ENCODE measurements at places on chromosomes 16 and 17.

- DNase-seq = no peak
Measured at GRCh38 chr17:17048106-17048505, 5.8 kb downstream of the MPRIP start.

DNA sequence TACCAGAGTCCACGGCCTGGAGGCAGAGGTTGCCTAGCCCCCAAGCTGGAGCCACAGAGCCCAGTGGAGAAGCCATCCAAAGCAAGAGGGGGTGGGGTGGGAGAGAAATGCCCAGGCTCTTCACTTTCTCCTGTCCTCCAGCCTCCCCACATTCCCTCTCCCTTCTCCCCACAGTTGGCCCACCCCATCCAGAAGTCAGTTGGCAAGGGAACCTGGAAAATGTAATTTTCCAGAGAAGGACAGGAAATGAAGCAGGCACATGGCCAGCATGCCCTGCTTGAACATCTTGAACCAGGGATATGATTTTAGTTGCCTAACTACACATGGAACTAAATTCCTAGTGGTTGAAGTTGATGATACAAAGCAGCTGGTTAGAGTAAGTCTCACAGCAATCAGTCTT lies 73.3 kb upstream of the IRX6 start:
- DNase-seq = no peak

GRCh38 chr16:24689128-24689527 lies 40.3 kb upstream of the TNRC6A start:
- DNase-seq = no peak

DNA sequence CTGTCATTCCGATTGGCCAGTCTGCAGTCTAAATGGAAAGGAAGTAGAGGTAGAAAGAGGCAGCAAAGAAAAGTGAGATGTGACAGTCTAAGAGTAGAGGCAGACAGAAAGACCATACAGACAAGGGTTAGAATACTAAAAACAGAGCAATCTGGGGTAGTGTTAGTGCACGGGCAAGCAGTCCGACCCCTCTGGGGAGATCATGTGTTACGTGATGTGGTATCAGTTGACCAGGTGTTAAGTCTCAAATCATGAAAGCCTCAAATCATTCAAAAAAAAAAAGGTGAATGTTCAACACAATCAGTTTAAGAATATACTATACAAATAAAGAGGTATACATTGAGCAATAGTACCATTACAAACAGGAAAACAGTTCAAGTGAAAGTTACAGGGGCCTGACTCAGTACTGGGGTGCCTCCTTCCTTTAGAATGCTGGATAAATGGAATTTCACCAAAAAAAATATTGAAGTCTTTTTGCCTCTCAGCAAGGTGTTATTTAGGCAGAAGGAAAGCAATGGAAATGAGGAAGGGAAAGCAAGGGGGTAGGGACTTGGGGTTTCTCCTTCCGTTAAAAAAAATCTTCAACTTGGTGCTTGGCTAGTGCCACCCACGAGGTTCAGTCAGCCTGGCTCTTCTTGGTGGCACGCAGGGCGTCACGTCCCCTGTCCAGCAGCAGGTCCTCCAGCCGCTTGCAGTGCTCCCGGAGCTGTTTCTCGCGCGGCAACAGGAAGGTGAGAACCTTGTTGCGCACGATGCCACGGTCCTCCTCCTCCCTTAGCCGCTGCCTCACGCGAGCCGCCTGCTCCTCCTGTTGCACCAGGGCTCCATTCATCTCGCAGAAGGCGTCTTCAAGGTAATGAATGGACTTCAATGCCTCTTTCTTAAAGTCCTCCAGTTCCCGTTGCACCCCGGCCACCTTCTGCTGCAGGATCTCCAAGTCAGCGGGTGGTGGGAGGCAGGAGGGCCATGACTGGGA lies 616 bp downstream of the CCDC182 start:
- DNase-seq = no peak

- peak; percentile 32 for DNase-seq
Measured at GRCh38 chr17:35214631-35215273, 20.6 kb upstream of the SLC35G3 start.

DNA sequence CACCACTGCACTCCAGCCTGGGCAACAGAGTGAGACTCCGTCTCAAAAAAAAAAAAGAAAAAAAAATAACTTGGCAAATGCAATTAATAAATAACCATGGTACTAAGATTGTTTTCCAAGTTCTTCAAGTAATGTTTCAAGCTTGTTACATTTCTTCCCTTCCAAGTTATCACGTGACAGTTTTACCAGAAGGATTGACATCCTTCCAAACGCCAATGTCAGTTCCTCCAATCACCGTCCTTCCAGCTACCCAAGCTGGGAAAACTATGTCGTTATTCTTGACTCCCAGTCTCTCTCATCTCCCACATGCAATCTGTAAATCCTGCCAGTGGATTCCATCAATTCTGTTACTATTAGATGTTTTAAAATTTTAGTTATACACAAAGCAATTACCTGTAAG lies 3.9 kb upstream of the PHAF1 start:
- no peak for DNase-seq

DNA sequence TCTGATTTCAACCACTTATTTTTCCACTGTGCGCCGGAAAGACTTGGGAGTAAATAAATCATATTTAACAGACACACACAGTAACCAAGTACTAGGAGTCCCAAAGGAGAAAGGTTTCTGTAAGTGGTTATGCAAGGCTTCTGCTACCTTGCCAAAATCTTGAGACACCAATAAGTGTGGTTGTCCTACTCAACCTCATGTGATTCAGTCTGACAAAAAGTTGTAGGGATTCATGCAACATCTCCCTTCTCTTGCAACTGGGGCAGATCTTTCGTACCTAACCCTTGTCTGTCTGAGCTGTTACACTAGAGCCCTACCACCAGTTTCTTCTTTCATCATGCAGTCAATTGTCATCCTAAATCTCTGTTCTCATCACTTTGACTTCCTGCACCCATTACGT lies 69.9 kb upstream of the NUDT7 start:
- DNase-seq = no peak

- peak; percentile 28 for DNase-seq
Measured at GRCh38 chr16:57628008-57628781, at the start of gene ADGRG1. Gene ADGRG1, plus strand, starts transcription at chr16:57628630. Its CDS starts 21,658 bp downstream, at chr16:57650288.

- DNase-seq = no peak
Measured at GRCh38 chr17:49100601-49101000, 32.0 kb upstream of the B4GALNT2 start.

DNA sequence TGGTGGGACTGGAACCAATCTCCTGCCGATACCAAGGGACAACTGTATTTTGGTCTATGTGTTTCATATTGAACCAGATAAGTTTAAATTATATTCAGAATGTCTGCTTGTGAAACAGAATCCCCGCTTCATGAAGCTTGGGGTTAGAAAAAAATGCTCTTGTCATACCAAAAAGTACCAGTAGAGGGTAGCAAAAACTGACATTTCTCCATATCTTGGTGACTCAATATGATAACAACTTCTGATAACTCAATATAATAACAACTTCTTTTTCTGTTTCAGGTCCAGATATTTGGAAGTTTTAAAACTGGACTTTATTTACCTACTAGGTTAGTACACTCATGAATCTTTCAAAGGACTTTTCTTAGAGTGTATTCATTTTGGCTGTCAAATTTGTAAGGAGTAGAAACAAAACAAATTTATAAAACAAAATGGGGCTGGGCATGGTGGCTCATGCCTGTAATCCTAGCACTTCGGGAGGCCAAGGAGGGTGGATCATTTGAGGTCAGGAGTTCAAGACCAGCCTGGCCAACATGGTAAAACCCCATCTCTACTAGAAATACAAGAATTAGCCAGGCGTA lies 52.3 kb upstream of the ADCY7 start:
- DNase-seq = peak; percentile 19

DNA sequence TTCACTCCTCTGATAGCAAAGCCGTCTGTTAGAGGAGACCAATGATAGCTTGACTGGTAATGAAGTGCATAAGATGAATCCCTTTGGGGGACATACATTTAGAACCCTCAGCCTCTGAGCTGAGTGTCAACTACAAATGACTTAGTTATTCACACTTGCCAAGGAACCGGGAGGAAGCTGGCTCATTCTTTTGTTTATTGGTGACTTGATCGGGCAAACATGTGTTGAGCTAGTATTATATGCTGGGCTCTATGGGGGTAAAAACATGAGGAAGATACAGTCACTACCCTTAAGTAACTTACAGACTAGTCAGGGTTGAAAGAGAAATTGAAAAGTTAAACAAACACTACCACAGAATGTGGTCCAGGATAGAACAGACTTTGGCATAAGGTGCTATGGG lies 3.0 kb downstream of the CCL16 start:
- no peak for DNase-seq

- no peak for DNase-seq
Measured at GRCh38 chr17:61337290-61337689, 62.4 kb upstream of the TBX2 start.

GRCh38 chr17:1126250-1126797 lies 53.5 kb downstream of the ABR start:
- DNase-seq = no peak

DNA sequence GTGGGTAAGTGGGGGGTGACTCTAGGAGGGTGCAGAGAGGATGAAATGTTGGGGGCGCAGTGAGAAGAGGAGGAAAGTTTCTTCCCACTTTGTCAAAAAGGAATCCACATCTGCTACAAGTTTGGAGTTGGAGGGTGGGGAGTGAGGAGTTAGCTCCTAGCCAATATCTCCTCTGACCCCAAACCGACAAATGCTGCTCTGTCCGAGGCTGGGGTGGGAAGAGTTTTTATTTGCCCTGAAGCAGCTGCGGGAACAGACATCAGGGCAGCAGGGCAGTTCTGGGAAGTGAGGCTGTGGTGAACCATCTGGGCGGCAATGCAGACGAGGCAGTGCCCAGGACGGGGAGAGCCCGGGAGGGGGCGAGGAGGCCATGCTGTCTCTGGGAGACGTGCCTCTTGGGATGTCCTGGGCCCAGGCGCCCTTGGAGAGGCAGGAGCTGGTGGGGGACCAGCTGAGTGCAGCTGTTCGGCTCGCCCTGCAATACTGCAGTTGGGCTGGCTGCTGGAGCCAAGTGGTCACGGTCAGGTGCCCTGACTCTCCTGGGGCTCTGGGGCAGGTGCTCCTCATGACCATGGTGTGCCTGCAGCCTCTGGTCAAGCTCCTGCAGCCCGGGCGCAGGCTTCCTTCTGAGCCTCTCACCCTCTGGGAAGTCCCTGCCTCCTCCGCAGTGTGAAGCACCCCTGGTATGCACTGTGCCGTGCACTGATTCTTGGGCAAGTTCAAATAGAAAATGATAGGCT lies 6.4 kb upstream of the SOCS3 start:
- DNase-seq = no peak

GRCh38 chr17:65634533-65634932 lies 73.1 kb upstream of the AXIN2 start:
- DNase-seq = no peak

- no peak for DNase-seq
Measured at GRCh38 chr16:74711938-74712337, 11.3 kb upstream of the MLKL start.

- DNase-seq = no peak
Measured at GRCh38 chr17:36657763-36658490, 56.5 kb downstream of the MRM1 start.

DNA sequence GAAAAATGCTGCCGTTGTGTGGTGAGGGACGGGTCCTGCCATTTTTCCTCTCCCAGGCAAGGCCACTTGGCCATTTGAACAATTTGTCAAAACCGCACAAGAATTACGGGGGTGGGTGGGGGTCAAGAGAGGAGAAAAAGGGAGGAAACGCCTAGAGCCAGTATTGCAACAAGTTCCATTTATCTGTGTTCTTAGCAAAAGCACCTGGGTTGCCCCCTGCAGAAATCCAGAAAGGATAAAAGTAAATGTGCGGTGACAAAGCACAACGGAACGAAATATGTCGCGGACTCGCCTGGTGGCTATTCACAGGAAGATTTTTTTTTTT lies 209.4 kb downstream of the ZFHX3 start:
- DNase-seq = no peak

DNA sequence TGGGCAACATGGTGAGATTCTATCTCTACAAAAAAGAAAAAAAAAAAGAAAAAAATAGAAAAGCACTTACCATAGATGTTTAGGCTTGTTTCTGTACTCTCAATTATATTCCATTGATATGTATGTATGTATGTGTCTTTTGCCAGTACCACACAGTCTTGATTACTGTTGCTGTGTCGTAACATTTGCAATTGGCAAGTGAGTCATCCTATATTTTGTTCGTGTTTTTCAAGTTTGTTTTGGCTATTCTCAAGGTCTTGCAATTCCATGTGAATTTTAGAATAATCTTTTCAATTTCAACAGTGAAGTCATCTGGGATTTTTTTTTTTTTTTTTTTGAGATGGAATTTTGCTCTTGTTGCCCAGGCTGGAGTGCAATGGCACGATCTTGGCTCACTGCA lies 19.3 kb downstream of the SPECC1 start:
- DNase-seq = no peak

- no peak for DNase-seq
Measured at GRCh38 chr17:60896996-60897395, 219.3 kb downstream of the BCAS3 start.

- no peak for DNase-seq
Measured at GRCh38 chr17:13106171-13106570, 88.3 kb upstream of the ELAC2 start.

- no peak for DNase-seq
Measured at GRCh38 chr17:81650951-81651350, 5.4 kb downstream of the PDE6G start.

DNA sequence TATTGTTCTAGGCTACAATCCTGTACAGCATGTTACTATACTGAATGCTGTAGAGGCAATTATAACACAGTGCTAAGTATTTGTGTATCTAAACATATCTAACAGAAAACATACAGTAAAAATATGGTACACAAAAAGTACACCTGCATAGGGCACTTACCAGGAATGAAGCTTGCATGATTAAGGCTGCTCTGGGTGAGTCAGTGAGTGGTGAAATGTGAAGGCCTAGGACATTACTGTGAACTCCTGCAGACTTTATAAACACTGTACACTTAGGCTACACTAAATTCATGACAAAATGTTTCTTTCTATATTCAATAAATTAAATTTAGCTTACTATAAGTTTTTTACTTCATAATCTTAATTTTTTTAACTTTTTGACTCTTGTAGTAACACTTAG lies 37.1 kb downstream of the AMFR start:
- no peak for DNase-seq

DNA sequence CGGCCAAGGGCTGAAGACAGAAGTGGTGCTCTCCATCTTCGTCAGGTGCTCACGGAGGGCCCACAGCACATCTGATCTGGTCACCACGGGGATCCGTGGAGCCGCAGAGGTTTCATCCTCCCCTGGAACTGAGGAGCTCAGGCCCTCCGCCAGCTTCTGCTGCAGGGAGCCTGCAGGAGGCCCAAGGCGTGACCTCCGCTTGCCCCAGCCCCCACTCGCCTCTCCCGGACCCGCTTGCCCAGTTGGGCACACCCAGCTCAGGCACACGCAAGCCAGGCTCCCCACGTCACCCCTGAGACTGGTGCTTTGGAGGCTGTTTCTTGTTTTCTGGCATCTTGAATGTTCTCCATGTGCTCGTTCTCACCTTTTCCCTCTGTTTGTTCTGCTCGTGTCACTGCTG lies 39.4 kb upstream of the CHMP6 start:
- DNase-seq = no peak

GRCh38 chr16:53848277-53848942 lies 144.5 kb downstream of the FTO start:
- no peak for DNase-seq
